Stimulated activated CD8-positive, alpha-beta memory T cell treated with anti-CD3 and anti-CD28 coated beads, Interleukin-4, amount 100 ng/mL, for 1 hour (primary cell): ENCODE measurements at places on chromosomes 2 and 18.

DNA sequence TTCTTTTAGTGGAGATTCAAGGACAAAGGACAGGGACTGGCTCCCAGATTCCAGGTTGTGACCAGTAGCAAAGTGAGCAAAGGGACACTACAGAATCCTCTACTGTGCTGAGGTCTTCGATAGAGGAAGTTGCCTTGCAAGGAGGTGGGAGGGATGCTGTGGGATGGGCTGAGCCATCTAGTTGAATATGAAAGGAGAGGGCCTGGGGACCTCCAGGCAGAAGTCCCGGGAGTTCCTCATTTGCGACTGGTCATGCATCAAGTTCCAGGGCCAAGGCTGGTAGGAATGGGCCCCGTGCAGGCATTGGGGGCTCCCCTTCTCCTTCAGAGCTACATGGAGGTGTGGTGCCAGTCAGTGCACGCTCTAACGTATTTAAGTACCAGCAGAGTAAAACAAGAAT lies 12.6 kb upstream of the PROM2 start:
- no peak for DNase-seq

- no peak for DNase-seq
These were observed 16.5 kb downstream of the DYNC1I2 start for GRCh38 chr2:171703574-171704347.

DNA sequence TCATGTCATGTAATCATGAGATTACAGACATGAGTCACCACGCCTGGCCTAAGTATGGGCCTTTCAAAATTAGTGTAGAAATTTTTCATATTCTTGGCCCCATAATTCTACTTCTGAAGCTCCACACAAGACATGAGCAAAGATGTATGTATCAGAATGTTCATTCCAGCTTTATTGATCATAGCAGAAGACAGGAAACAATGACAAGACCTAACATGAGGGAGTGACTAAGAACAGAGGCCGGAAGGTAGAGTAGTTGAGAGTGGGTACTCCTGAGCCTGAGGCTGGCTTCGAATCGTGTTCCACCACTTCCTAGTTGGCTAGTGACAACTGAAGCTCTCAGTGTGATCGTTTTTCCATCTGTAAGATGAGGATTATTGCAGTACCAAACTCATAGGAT lies 89.3 kb downstream of the ARMC9 start:
- no peak for DNase-seq

DNA sequence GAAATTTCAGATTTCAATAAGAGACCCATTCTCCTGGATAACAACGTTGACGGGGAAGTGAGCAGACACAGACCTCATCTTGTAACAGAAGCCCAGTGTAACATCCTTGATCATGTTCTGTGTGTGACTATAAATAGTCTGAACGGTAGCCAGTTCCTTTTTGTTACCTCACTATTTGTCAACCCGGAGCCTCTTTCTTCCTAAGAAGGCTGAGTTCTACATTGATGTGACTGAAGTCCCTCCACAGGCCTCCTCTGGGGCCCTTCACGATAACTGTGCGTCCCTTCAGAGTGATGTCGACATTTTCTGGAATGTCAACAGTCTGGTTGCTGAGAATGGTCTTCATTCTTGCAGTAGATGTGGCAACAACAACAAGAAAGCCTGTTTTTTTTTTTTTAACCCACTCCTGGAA lies 6.3 kb upstream of the PLEKHM3 start:
- DNase-seq: no peak

GRCh38 chr2:21033237-21034155 lies 10.4 kb downstream of the APOB start:
- DNase-seq: no peak

- no peak for DNase-seq
These were observed 16.3 kb downstream of the TEX51 start for GRCh38 chr2:126914811-126915500.

DNA sequence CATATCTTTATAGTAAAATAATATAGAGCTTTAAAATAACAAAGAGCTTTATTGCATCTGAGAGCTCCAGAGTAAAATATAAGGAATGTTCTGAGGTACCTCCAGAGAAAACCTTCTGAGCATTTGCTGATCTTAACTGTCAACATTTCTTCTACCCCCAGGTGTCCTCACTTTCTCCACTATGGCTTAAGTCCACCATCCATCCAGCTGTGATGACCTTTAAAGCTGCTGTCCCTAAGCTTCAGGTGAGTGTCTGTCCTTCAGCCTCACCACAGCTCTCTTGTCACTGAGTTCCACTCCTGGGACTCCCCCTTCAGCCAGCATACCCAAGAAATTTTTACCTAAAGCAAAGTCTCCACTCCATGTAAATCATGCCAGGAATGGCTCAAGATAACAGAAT lies 137.9 kb downstream of the MYO5B start:
- no peak for DNase-seq

GRCh38 chr2:240329116-240329665 lies 106.3 kb upstream of the GPC1 start:
- no peak for DNase-seq

DNA sequence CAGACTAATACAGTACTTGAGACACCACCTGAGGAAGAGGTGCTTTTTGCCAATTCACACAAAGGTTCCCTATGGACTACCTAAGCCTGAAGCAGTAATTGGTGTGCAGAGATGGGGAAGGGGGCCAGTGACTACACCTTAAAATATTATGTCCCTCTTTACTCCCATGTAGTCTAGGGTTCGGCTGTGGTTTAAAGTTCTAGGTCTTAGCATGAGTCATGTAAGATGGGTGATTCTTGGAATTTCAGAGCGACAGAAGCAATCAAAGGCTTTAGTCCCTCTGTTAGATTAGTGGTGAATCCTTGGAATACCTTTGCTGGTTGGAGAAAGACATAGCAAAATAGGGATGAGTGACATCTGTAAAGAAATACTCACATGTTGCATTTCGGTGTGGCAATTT lies 14.3 kb upstream of the CCDC85A start:
- DNase-seq: no peak

DNA sequence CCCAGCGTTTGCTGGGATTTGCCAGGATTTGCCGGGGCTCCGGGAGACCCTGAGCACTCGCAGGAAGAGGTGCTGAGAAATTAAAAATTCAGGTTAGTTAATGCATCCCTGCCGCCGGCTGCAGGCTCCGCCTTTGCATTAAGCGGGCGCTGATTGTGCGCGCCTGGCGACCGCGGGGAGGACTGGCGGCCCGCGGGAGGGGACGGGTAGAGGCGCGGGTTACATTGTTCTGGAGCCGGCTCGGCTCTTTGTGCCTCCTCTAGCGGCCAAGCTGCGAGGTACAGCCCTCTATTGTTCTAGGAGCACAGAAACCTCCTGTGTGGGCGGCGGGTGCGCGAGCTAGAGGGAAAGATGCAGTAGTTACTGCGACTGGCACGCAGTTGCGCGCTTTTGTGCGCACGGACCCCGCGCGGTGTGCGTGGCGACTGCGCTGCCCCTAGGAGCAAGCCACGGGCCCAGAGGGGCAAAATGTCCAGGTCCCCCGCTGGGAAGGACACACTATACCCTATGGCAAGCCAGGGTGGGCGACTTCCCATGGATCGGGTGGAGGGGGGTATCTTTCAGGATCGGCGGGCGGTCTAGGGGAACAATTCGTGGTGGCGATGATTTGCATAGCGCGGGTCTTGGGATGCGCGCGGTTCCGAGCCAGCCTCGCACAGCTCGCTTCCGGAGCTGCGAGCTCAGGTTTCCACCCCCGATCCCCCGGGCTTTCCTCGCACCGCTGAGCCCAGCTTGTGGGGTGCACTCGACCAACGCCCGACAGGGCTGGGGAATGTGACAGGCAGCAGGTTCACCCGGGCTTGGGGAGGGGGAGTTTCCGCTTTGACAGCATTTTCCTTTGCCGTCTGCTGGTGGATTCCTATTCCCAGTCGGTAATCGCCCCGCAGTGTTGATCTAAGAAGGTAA lies 2.8 kb downstream of the ONECUT2 start:
- DNase-seq: no peak

DNA sequence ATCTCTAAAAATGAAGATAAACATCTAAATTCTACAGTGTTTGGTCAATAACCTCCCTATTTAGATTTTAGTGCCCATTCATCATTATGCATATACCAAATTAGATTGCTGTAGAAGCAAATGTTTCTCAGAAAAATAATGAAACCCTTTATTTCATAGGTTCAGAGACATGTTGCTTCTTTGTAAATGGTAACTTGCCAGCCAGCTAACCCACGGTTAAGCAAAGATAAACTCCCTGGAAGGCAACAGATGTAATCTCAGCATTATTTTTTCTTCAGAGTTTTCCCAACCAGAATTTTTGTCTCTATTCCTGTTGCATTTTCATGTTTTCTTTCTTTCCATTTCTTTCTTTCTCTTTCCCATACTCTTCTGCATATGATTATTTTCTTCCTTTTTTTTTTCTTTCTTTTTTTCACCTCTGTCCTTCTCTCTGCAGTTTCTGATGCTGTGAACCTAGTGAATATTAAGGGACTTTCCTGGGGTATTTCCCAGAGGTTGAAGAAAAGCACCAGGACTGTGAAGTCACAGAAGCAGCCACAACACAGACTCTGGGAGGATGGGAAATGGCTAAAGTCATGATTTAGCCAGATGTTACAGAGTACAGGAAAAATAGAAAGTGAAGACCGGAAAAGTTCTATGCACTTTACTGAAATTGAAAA lies 50.0 kb upstream of the DSG1 start:
- no peak for DNase-seq

DNA sequence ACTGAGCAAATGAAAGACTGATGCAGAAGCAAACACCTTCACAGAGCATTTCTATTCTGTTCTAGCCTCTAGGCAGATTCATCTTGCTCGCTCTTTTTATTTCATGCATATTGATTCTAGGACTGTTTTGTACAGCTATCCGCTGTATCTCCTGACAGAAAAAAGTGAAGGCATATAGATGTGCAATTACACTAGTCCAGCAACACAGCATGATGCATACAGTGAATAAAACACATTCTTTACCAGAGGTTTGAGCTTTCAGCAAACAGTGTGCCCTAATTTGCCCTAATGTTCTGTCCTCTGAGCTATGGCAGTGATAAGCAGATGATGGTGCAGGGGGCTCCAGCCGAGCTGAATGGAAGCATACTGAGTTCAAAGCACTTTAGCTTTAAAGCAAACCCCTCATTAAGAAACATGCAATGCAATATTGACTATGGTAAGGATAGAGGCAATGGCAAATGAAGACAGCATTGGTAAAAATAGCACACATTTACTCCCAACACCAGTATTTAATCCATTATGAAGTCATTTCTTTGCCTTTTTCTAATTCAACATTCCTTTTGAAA lies 141.2 kb upstream of the RGPD4 start:
- no peak for DNase-seq

GRCh38 chr2:18588049-18588448 lies 1.3 kb downstream of the NT5C1B start:
- DNase-seq: no peak

DNA sequence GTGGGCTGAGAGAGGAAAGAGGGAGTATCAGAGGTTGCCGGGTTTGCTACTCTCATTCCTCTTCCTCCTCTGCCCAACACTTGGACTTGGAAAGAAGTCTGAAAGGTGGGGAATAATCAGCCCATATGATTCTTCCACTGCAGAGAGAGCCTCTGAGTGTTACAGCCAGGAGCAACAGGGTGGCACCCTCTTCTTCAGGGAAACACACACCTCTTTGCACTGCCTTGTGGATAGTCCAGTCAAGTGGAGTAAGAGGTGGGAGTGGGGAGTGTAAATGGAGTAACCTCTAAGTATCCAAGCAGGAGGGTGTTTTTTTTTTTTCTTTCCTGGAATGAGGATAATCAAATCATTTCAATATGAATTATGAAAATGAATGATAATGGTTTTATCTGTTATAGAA lies 9.0 kb upstream of the SERPINB8 start:
- no peak for DNase-seq

DNA sequence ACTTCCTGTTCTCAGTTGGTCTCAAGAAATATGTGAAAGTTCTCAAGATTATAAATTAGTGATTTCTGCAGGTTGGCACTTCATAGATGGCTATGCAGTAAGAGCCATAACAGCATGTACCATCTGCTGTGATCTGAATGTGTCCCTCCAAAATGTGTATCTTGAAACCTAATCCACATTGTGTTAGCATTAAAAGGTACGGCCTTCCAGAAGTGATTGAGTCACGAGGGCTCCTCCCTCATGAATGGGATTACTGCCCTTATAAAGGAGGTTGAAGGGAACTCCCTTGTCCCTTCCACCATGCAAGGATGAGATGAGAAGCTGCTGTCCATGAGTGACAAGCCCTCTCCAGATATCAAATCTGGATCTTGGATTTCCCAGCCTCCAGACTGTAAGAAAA lies 45.0 kb downstream of the METTL4 start:
- no peak for DNase-seq
